ENCODE measurements at places on chromosomes 5 and 9.

GRCh38 chr5:94389515-94389899, 228.9 kb downstream of the KIAA0825 start:
- no peak for DNase-seq

GRCh38 chr9:101387871-101388506, 3.2 kb upstream of the BAAT start:
- peak; percentile 49 for DNase-seq

- no peak for DNase-seq
Observed at GRCh38 chr5:100709771-100710170, 174.6 kb downstream of the FAM174A start.

DNA sequence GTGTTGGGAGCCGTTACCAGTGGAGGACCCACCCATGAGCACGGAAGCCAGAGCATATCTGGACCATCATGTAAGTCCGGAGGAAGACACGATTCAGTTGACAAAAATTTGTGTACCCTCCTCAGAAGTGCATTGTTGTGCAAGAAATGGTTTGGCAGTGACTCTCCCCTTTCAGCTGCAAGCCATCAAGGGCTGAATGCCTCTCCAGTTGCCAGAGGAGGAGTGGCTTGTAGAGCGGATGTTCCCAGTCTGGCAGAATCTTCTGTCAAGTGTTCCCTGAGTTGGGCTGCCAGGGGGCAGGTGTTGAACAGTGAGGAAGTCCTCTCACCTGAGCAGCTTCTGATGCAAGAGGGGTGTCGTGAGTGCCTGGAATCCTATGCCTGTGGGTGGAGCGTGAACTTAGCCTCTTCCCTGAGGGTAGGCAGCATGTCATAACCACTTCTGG, 27.6 kb upstream of the CDKN2AIPNL start:
- DNase-seq = no peak

DNA sequence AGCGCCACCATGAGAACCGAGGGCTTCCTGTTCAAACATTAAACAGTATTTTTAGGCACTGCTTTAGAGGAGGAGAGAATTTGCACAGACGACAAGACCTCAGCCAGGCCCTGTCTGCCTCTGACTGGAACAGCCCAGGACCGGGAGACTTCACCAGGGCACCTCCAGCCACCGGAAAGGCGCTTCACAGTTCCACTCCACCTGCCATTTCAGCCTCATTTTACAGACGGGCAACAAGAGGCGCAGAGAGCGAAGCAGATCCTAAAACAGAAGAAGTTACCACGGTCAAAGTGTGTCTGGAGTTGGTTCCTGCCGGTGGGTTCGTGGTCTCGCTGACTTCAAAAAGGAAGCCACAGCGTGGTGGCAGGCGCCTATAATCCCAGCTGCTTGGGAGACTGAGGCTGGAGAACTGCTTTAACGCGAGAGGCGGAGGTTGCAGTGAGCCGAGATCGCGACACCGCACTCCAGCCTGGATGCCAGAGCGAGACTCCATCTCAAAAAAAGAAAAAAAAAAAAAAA, 28.4 kb downstream of the COL23A1 start:
- no peak for DNase-seq

GRCh38 chr5:171825051-171825450, 39.4 kb downstream of the SMIM23 start:
- DNase-seq = no peak

- DNase-seq = no peak
Observed at GRCh38 chr5:148645527-148645926, 8.8 kb downstream of the HTR4 start.

- no peak for DNase-seq
Observed at GRCh38 chr9:91422758-91423711, 597 bp downstream of the NFIL3 start.

DNA sequence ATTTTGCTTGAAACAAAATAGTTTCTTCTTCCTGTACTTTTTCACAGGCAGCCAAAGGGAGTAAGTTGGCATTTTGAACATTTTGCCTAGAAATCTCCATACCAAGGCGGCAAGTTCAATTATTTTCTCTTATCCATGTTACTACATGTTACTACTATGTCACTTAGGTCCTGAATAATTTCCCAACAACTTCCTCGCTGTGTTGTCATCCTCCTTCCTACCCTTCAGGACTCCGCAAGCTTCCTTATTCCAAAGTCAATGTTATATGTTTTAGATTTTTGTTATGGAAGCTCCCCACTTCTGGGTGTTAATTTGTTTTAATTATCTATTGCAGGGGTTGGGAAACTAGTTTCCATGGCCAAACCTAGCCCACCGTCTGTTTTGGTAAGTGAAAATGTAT, 9.9 kb upstream of the B4GALT1 start:
- no peak for DNase-seq

GRCh38 chr9:34291023-34291422, 38.0 kb downstream of the KIF24 start:
- DNase-seq = no peak

- no peak for DNase-seq
Observed at GRCh38 chr5:150214289-150214688, 24.4 kb downstream of the SLC6A7 start.

GRCh38 chr9:28206280-28206679, 633.0 kb upstream of the C9orf72 start:
- DNase-seq = no peak

DNA sequence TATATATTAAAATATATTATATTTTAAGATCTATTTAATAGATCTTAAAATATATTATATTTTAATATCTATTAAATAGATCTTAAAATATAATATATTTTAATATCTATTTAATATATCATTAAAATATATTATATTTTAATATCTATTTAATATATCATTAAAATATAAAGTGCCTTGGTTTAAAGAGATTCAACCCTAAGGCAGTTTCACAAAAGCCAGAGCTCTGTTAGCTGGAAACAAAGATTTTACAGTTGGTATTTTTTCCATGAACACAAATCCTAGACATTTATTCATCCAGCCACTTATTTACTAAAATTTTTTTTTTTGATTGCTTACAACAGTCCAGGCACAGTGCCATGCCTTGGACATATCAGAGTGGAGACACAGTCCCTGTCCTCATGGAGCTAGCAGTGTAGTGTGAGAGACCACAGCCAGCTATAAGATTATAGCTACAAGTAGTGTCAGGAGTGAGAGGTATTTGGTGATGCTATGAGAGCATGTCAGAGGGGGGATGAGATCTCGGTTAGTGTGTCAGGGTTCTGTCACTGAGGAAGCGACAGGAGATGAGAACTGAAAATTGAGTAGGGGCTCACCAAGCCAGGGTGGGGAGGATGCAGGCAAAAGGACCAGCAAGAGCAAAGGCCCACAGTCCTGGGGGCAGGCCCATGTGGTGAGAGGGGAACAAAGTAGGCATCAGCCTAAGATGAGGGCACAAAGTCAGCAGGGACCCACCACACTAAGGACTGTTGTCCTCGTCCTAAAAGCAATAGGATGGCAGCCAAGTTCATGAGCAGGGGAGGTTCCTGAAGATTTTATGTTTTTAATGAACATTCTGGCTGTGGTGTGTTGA, 74.5 kb downstream of the FBXO38 start:
- DNase-seq = no peak

DNA sequence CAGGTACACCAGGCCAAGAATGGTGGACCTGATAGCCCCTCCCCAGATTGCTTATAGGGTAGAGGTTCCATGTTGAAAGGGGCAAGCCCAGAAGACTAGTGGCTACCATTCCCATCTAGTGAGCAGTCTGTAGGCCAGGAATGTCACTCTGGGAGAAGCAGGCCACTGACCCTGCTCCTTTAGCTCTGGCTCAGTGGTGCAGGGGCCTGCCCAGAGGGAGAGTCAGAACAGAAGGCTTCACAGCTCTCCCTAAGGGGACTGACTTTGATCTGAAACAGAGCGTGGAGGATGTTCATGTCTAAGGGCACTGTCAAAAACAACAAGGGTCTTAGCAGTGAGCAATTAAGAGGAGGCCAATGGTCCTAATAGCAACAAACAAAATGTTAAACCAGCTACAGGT, 81.7 kb downstream of the ZNF354C start:
- DNase-seq = no peak

DNA sequence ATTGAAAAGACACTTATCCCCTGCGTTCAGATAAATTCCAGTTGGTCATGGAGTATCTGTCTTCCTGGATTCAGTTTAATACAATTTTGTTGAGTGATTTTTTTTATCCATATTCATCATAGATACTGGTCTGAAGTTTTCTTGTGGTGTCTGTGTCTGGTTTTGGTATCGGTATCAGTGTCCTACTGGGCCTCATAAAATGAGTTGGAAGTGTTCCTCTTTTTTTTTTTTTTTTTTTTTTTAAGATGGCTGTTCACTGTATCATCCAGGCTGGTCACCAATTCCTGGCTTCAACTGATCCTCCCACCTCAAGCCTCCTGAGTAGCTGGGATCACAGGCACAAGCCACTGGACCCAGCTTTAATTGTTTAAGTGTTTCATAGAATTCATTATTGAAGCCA, 2.9 kb upstream of the CAMSAP1 start:
- DNase-seq = no peak

GRCh38 chr9:75975071-75975470, 84.6 kb downstream of the PCSK5 start:
- DNase-seq = no peak

DNA sequence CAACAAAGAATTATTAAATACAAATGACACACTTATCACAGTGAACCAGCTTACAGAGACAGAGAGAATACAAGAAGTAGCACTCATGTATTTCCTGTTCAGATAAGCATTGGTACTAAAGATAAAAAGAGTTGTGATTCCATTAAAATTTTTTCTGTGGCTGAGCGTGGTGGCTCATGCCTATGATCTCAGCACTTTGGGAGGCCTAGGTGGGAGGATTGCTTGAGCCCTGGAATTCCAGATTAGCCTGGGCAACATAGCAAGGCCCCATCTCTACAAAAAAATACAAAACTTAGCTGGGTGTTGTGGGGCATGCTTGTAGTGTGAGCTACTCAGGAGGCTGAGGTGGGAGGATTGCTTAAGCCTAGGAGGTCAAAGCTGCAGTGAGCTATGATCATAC, 32.9 kb downstream of the FCHO2 start:
- DNase-seq = no peak

- DNase-seq = no peak
Observed at GRCh38 chr9:71036501-71036900, 84.9 kb downstream of the TRPM3 start.

Data from NCI-H1417 treated with DMSO at 0.1 percent for 48 hours (cell line).